SK-N-SH treated with all-trans-retinoic acid at 6 μM for 48 hours (cell line): ENCODE measurements at places on chromosomes 7 and 10.

GRCh38 chr7:151060416-151061212 is 1.2 kb downstream of the SLC4A2 start:
- ATAC-seq: peak; percentile 0; the same call in 2 of the 3 replicates

DNA sequence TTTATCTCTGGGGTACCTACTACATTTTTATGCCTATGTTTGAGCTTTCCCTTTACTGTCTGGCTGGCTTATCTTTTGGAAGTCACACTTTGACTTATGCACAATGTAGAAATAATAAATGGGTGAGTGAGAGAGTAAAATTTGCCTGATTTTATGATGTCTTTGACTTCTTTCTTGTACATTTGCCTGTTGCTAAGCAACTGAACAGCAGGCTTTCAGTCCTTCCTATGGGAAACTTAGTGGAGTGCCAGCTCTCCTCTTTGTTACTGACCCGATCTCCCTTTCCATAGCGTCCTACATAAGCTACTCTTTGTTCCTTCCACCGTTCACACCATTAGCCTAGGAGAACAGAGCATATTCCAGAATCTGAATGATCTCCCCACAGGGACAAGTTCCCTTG is 4.2 kb downstream of the TAS2R60 start:
- peak; percentile 57 for ATAC-seq

DNA sequence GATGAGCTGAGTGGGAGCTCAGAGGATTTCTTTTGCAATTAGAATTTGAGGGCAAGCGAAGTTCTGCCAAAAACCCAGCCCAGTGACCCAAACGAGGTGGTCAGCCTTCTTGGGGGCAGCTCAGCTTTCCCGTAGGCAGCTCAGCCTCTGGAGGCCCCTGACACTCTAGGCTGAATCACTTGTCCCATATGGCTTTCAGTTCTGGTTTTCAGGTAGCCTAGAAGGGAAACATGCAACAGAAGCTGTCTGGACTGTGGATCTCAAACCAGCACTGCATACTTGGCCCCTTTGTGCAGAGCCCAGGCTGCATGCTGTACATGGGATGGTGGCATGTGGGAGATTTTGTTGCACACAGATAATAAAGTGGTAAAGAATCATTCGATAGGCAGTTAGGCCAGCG is 322.8 kb downstream of the ANKRD30A start:
- no peak for ATAC-seq

DNA sequence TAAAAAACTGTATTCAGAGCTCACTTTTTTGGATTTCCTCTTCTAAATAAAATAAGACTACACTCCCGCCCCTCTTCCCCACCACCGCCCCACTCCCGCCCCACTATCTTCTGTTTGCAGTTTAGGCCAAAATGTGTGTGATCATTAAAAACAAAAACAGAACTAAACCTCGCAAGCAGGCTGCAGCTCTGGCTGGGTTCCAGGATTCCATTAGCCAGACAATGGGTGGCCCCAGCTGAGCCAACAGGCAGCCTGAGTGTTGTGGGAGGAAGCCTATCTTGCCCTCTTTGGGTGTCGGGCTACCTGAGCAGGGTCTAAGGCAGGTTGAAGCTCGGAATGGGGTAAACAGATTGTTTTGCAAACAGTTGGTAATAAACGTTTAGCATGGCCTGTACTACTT is 41.7 kb downstream of the ARL4A start:
- peak; percentile 64 for ATAC-seq

DNA sequence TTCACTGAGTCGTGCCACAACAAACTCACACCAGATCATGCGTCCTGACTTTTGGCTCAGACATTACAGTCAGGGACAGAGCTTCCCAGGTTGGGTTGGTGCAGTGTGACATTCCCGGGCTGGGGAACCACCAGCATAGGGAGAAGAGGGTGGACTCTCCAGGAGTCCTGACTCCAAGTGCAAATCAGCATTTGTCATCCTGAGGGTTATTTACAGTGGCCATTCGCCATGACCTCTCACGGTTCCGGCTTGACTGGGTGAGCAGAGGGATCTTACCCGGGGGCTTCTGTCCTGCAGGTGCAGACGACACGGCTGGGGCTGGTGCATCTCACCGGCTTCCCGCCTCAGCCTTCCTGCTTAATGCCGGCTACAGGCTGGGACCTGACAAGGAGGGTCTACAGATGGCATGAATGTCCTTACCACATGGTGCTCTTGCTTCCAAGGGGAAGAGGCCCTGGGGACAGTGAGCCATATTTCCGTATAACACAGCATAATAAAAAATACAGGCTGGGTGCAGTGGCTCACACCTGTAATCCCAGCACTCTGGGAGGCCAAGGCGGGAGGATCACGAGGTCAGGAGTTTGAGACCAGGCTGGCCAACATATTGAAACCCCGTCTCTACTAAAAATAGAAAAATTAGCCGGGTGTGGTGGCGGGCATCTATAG is 12.5 kb upstream of the INTS1 start:
- no peak for ATAC-seq

GRCh38 chr10:113576852-113577251 is 24.0 kb downstream of the HABP2 start:
- ATAC-seq: 0 out of 3 replicates have a peak, but pooled peaks have one; percentile 47

GRCh38 chr7:137978464-137979237 is 23.2 kb downstream of the CREB3L2 start:
- ATAC-seq: peak; percentile 90

DNA sequence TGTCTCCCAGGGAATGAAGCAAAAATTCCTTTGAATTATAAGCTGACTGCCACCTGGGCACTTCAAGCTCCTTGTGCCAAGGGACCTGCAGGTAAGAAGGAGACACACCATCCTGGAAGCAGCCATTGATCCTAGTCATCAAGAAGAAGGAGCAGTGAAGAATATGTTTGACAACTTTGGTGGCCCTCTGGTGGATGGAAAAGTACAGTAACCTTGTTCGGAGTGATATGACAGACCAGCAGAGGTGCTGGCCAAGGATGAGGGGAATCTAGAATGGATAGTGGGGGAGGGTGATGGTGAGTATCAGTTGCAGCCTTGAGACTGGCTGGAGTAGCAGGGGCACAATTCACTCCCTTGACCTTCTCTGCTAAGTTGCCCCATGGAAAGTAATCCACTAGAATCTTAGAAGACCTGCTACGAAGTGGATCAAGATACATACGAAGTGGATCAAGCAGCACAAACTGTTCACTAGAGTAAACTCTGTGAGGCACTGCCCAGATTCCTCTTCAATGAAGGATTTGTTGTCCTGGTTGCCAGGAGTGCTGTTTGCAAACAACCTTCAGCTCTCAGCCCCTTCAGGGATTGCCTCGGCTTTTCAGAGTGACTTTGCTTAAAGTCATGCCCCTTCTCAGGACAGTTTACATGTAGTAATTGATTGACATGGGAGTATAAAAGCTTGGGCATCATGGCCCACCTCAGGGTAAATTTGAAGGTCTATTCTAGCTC is 44.8 kb upstream of the ORC5 start:
- peak; percentile 77 for ATAC-seq

DNA sequence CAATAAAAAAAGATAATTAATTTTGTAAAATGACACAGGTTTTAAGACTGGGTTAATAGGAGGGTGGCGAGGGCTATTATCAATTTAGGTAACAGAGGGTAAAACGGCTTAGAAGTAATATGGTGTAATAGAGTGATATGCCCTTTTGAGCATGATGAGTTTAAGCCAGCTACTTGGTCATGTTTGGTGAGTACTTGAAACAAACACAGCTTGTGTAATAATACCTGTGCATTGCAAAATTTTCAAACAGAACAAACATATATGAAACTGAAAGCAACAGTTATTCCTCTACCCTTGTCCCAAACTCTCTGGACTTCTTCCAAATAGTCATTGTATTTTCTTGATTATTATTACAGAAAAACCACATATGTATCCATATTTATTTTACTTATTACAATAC is 241.7 kb downstream of the MAGI2 start:
- no peak for ATAC-seq

GRCh38 chr7:116886543-116887156 is 24.3 kb downstream of the CAPZA2 start:
- no peak for ATAC-seq

- ATAC-seq: no peak
Observed at GRCh38 chr10:131646551-131647525, 254.0 kb upstream of the PPP2R2D start.

DNA sequence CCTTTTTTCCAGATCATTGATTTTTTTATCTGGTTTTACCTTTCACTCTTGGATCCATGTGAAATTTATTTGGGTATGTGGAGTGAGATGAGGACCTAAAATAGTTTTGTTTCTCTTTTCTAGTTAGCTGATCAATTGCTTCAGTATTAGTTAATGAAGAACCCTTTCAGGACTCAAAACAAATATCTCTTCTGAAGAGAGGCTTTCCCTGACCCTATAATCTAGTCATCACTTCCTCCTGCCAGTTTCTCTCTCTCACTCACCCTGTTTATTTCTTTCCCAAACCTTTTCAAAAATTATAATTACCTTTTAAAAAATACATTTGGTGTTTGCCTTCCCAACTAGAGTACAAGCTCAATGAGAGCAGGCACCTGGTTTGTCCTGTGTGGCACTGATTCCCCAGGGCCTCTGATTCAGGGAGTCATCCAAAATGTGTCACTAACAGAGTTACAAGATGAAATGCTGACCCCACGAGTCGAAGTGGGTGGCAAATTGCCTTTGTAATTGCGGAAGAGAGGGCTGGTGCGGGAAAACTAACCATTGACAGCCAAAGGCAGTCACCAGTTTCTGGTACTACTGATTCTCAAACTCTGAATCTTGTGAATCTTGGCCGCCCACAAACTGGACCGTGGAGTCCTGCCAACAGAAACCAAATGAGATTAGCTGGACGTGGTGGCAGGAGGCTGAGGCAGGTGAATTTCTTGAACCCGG is 2.4 kb downstream of the TMEM140 start:
- no peak for ATAC-seq

DNA sequence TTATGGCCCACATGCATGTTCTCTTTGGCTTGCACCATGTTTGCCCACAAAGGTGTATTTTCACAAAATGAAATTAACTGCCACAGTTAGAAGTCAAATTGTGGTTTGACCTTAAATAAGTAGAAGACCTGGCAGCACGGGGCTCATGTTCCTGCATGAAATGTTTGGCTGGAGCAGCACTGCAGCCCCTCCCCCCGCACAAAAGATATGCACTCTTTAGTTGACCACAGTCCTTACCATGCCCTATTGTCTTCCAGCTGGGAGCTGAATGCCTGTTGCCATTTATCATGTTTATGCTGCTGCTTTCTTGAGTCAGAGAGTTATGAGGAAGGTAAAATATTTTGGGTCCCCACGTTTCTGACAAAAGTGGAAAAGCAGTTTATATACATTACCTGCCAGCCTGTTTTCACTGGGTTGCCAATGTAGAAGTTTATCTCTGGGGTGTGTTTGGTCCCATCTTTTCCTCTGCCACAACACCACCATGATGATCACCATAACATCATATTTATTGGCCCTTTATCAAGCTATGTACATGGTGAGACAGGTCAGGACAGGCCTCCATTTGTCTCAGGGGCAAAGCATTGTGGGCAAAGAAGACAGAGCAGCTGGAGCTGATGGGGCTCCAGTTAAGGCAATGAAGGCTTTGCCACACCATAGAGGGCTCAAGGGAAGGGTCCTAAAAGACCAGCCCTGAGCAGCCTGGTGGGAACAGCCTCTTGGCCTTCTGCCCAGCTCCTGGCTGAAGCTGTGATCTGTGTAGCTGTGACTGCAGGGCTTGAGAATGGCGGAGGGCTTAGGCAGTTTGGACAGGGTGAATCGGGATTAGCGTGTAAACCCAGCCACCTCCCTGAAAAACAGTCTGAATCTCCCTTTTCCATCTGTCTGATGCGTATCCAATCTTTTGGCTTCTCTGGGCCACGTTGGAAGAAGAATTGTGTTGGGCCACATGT is 5.4 kb downstream of the PRF1 start:
- no peak for ATAC-seq

DNA sequence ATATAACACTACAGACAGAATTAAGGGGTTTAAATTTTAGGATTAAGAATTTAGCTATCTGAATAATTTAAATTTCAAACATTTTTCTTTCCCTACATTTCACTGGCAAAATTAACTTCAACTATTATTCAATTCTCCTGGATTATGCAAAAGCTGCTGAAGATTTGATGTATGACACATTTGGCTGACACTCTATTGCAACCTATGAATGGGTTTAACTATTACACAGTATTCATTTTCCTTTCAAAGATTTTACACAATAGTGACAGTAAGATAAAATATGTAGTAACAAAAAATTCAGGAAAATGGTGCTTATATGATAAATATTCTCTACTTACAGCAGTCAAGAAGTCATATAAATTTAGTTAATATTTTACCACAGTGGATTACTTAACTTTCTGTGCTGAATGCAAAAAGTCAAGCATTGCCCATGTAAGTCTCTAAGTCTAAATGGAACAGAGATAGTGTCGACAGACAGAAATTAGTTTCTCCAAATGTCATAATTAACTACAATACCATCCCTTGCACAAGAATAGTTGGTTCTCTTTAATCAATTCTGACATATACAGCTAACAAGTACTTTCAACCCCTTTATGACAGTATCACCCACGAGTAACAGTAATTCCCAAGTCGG is 194.1 kb upstream of the FRMD4A start:
- no peak for ATAC-seq

DNA sequence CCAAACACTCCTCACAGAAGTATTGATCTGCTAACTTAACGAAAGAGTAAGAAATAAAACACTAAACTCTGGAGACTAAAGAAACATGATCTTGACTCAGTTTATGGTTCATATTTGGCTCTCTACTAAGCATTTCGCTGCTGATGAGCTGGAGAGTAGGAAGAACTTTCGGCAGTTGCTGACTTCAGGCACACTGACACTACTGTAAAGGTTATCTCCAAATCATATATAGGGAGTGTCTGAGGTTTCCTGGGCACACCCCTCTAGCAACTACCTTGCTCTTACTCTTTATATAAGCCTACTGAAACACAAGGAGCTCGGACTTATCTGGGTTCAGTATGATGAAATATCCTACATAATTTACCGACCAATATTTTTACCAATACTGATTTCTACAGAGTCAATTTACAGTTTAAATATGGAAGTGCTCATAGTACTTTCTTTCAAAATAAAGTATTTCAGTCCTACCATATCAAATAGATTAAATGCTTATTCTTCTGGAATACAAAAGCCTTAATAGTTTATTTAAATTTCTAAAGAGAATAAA is 39.5 kb downstream of the ERCC6 start:
- ATAC-seq: no peak

GRCh38 chr7:157495594-157495993 is 158.8 kb downstream of the DNAJB6 start:
- ATAC-seq: no peak

- ATAC-seq: no peak
Observed at GRCh38 chr10:119541046-119541445, 1.5 kb downstream of the RGS10 start.

- peak; percentile 26 for ATAC-seq
Observed at GRCh38 chr10:93703066-93703465, 674 bp upstream of the FRA10AC1 start.
